ENCODE measurements at places on chromosomes 4 and X. TPM values are rescaled to one million over a fixed set of nuclear protein-coding genes. Genes with fewer than 3 reads are reported as not detected.

SYNPO2 gene
- total RNA-seq = 0.18 TPM

SHROOM3 gene
- total RNA-seq = 0.07 TPM

PRDM5 gene
- not detected for total RNA-seq

RPA4 gene
- not detected for total RNA-seq

AFF2 gene
- total RNA-seq = 0.09 TPM

SEL1L3 gene
- 21.3 TPM for total RNA-seq

HSFX1 gene
- not detected for total RNA-seq

DNA sequence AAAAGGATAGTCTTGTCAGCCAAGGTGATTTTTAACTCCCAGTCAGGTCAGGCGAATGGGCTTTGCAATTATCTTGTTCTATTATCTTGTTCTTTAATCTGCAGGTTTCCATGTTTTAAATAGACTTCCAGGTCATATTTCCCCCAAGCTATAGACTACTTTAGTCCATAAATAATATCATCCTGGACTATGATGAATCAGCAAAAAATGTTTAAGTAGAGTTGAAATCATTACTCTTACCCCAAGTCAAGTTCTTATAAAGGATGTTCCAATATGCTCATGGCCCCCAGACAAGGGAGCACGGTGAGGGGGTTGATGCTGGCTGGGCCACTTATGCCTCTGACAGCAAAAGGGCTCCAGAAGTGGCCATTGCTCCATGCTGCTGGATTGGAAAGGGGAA, 75.1 kb downstream of the SLC2A9 start:
- H3K4me1 ChIP-seq = no peaks in the 10 kb centered on the region
- peaks cover 2% of the 10 kb centered on the region for H3K27me3 ChIP-seq
- no peak overlapping the region for H3K4me3 ChIP-seq
- no peak for DNase-seq
- H3K27ac ChIP-seq = no peak overlapping the region

DNA sequence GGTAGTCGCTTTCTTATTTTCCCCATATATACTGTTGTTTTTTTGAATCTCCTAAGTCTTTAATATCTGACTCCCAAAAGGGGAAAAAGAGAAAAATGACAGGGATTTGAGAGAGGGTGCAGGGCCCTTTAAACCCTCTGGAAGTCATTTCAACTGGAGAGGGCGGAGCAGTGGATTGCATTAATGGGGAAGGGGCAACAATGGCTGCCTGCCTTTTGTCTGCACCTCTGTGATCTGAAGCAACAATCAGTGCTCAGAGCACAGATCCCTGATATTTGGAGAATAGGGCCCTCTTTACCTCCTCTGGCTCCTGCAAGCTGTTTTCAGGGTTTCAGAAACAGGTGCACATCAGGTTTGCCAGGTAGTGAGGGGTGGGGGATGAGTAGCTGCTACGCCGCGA, 1458.3 kb upstream of the TENM3 start:
- H3K27me3 ChIP-seq = no peaks in the 10 kb centered on the region
- H3K4me3 ChIP-seq = no peak overlapping the region
- no peak for DNase-seq
- no peaks in the 10 kb centered on the region for H3K36me3 ChIP-seq
- H3K27ac ChIP-seq = no peak overlapping the region

Measured in K562 (cell line).